Stimulated activated CD4-positive, alpha-beta T cell treated with anti-CD3 and anti-CD28 coated beads, TNF-alpha, amount 100 ng/mL, for 1 hour (primary cell): ENCODE measurements at places on chromosomes 2 and 18.

DNA sequence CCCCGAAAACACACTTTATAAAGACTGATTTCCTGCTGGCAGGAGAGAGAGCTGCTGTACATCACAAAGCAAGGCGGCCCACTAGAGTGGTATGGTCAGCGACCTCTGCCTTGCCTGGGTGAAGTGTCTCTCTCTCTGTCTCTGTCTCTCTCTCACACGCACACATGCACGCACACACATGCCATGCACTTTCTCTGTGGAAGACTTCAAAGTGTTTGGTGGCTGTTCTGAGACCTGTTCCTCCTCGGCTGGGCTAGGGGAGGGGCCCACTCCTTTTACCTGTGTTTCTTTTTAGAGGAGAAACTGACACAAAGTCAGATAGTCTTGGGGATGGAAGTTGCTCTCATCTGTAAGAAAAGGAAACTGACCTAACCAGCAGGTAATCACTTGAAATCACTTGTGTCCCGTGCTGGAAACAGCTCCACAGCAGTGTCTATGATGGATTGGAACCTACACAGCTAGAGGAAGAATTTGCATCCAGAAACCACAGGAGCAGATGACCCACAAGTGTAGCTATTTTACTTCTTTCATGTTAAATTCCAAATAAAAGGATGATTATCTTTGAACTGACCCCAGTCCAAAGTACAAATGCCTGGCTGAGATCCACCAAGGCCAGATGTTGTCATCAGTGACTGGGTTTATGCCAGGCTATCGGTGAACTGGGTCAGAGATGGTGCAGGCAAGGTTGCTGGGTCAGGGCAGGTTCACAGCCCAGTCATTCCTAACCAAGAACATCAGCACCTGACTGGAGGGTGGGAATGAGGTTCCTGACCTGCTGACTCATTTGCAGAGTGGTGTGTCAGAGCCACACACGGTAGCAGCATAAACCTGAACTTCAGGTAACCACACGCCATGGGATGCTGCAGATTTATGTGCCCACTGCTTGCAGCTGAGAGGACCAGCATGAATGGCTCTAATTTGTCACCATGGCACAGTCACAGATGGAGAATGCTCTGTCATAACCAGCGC is 63.0 kb downstream of the NPAS2 start:
- no peak for DNase-seq

- DNase-seq, result no peak
These were observed 35.4 kb downstream of the ANKRD29 start for GRCh38 chr18:23627321-23627720.

DNA sequence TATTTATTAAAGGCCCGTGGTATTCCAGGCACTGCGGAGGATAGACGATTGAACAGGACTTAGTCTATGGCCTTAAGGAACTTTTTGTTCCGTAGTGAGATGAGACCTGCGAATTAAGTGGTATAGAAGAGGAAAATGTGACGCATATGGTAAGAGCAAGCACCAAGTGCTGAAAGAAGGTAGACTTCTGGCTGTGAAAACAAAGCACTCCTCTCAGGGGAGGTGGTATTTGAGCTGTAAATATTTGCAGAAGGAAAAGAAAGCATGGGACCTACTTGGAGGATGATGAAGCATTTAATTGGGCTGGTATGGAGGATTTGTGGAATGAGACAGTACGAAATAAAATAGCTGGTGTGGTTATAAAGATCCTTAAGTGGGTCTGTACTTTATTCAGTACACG is 62.5 kb downstream of the GPR39 start:
- no peak for DNase-seq

DNA sequence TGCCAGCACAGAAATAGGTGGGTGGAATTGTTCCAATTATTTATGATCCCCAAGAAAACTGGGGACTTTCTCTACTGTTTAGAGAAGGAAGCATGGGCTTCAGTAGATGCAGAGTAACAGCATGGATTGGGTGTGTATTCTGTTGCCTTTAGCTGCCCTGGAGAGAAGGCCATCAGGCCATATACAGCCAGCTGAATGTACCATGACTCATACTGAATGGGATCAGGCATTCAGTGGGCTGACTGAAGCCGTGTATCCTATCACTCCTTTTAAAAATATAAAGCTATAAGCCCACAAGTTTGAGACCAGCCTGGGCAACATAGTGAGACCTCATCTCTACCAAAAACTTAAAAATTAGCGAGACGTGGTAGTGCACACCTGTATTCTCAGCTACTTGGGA is 16.7 kb upstream of the PLEKHM3 start:
- DNase-seq, result no peak

DNA sequence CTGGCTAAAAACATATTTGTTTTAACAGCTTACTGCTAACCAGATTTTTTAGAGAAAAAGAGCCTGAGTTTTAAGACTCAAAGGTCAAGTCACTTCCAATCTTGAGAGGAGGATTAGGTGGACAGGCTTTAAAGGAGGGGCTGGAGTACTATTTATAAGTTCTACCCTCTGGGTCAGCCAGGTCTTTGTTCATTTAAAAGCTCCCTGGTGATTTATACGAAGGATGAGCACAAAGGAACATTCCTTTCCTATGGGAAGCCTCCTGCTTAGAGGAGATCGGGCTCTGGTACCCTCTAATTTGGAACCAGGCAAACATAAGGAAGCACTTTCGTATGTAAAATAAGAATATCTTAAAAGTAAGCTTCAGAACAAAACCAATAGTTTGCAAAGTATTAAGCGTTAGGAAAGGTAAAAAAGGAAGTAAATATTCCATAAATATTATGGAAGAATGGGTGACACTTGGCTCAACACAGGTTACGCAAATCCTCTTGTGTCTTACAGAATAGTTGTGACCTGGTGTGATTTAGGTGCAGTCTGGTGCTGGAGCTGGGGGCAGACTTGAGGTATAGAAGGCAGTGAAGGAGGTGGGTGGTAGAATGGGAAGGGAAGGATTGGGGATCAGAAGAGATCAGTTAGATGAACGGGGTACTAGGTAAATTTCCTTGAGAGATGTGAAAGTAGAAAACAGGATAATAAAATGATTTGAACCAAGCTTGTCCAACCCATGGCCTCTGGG is 35.6 kb downstream of the PDE6D start:
- DNase-seq, result no peak

DNA sequence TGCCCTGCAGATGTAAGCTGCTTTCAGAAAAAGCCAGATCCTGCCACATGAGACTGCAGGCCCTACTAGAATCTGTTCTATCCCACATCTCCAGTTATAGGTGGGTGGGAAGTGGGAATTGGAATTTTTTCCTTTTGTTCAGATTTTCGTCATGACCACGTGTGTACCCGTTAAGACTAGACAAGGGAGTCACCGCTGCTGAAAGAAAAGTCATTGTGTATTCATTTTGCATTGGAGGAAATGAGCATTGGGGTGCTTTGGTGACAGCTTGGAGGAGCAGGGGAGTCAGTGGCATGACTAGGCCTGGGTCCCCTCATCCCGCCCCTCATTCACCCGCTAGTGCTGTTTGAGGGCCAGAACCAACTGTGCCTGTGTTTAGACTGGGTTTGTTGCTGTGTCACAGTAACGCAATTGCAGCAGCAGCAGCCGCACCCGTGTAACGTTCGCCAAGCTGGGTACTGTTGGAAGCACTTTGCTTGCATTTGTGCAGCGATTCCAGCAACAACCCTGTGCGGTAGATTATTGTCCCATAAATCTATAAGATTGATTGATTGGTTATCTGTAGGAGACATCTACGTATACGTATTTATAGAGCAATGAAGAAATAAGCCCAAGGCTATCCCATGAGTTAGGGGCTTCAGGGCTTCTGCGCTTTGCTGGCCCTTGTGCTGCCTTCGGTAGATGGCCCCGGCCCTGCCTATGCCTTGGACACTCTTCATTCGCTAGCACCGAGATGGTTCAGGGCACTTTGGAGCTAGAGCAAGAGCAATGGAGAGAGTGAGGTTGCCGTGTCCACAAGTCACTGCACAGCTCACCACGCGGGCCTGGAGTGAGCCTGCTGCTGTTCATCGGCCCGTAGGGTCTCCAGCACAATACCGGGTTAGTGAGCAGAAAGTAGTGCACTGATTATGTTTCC is 194.9 kb downstream of the AGAP1 start:
- DNase-seq, result no peak

DNA sequence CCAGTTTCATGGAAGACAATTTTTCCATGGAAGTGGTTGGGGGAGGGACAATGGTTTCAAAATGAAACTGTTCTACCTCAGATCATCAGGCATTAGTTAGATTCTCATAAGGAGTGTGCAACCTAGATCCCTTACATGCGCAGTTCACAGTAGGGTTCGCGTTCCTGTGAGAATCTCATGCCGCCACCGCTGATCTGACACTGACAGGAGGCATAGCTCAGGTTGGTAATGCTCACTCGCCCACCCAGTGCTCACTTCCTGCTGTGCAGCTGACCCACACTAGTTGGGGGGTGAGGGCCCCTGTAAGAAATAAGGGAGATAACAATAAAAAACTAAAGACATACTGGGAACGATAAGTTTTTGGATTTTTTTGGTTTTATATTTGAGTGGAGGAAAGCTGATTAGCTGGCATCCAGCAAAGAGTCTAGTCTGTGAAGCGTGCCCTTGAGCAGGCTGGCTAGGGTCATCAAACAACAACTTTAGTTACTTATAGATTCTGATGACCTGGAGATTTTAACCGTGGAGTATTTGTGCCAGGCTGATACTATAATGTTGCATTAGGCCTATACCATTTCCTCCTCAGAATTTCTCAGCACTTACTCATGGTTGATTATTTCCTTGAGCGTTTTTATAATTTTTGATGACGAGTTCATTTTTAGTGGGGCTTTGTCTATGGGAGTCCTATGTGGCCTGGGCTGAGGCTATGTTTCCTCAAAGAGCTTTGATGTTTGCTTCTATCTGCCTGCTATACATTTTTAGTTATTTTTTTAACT is 6.3 kb upstream of the MCFD2 start:
- no peak for DNase-seq

GRCh38 chr2:28038722-28039121 is 148.2 kb downstream of the BABAM2 start:
- DNase-seq, result no peak

DNA sequence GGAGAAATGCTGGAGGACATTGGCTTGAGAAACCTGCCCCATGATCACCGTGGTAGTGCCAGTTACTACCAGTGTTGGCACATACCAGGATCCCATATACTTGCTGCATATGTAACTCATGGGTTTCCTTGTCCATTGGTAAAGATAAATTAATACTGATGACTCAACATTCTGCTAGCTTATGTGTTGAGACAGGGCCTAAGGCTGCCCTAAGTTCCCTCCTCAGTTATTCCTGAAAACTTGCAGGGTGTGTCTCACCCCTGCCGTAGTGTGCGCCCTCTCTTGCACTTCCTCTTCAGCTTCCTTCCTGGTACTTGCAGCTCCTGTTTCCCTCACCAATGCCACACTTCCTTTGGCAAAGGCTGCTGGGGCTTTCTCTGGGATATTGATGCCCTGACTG is 4.3 kb upstream of the INO80C start:
- no peak for DNase-seq

DNA sequence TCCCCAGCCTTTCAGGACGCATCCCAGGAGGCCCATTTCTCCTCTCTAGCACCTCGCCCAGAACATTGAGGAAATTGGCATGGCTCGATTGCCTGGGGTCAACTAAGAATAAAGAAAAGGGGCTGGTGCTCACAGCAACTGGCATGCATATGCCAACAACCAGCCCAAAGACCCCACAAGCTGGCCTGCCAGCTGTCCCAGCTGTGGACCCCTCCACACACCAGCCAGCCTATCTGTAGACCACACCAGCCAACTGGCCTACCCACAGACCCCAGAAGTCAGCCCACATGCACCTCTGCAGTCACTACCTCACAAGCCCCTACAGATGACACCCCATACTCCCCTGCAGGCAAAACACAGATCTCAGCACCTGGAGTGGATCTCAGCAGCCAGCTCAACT is 123.8 kb upstream of the ID2 start:
- DNase-seq, result no peak

DNA sequence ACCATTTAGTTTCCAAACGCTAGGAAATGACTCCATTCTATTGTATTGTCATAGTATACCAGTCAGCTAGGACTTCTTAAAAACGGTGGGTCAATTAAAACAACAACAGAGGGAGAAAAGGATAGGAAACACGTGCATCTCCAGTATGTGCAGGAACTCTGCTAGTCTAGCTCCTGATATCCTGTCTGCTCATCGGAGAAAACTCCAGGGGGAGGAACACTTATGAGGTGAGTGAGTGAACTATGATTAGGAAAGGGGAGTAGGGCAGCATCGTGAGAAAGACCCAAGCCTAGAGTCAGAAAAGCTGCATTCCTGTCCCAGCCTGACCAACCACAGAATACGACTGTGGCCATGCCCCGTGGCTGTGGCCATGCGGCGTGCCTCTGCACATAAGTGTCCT is 34.2 kb downstream of the DTNB start:
- no peak for DNase-seq

GRCh38 chr2:11101430-11101829 is 53.8 kb upstream of the SLC66A3 start:
- DNase-seq, result no peak

GRCh38 chr18:2907550-2908135 is 60.8 kb downstream of the EMILIN2 start:
- DNase-seq, result no peak

GRCh38 chr2:13558368-13558767 is 841.6 kb downstream of the TRIB2 start:
- no peak for DNase-seq

GRCh38 chr18:3044931-3045698 is 32.2 kb upstream of the LPIN2 start:
- DNase-seq, result no peak

DNA sequence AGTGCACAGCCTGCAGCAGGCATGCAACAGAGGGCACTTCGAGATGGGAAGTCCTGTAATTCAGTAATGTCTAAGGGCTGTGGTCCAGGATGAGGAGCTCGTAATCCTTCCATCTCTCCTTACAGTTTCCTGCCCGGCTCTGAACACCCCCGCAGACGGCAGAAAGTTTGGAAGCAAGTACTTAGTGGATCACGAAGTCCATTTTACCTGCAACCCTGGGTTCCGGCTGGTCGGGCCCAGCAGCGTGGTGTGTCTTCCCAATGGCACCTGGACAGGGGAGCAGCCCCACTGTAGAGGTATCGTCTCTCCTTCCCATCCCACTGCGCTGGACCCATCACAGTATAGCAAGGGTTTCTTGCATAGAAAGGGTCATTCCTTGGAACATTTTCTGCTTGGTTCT is 26.7 kb downstream of the FBLN7 start:
- DNase-seq, result no peak

DNA sequence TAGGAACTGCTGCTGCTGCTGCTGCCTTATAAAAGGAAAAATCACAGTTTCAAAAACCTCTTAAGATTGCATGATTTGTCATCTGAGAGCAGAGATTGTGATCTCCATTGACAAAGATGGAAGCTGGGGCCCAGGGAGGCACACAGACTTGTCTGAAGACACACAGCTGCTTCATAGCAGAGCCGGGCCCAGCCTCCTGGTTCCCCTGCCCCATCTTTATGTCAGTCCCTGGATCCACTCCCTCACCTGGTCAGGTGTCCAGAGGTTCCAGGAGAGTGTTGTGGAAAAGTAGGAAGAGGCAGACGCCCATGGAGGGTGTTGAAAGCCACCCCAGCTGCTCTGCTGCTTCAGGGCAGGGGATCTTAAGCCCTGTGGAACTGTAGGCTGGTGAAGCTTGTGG is 20.0 kb downstream of the STEAP3 start:
- DNase-seq, result no peak
